ENCODE measurements at places on chromosomes 16 and 17. TPM values are rescaled to one million over a fixed set of nuclear protein-coding genes. Genes with fewer than 3 reads are reported as not detected.
A peak's percentile ranks its signal among the peaks of the same experiment; 100 is the strongest.

DNA sequence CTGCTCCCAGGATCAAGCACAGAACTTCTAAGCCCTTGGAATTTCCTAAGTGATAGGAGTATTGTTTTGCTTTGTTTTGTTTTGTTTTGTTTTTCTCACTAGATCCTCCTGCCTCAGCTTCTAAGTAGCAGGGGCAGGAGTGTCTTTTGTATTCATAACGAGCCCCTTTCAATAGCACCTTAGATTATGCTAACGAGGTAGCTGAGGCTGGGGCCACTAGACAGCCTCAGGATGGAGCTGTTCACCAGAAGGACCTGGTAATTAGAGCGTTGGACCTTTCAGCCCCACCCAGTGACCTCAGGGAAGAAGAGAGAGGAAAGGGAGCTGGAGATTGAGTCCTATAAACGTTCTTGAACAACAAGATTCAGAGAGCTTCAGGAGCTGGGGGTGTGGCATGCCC, 43.6 kb downstream of the IKZF3 start:
- H3K36me3 ChIP-seq: peaks cover 80% of the 10 kb centered on the region
- H3K27ac ChIP-seq: peak overlapping the region; percentile 76
- peaks cover 50% of the 10 kb centered on the region for H3K4me1 ChIP-seq
- H3K4me3 ChIP-seq: peak overlapping the region; percentile 5

The ENPP7 gene
- not detected for total RNA-seq

- H3K27ac ChIP-seq: no peak overlapping the region
- H3K27me3 ChIP-seq: peaks cover 59% of the 10 kb centered on the region
- DNase-seq: no peak
- no peaks in the 10 kb centered on the region for H3K36me3 ChIP-seq
Measured at GRCh38 chr16:22948058-22948602, 134.2 kb downstream of the HS3ST2 start.

The KRTAP9-8 gene
- not detected for total RNA-seq

DNA sequence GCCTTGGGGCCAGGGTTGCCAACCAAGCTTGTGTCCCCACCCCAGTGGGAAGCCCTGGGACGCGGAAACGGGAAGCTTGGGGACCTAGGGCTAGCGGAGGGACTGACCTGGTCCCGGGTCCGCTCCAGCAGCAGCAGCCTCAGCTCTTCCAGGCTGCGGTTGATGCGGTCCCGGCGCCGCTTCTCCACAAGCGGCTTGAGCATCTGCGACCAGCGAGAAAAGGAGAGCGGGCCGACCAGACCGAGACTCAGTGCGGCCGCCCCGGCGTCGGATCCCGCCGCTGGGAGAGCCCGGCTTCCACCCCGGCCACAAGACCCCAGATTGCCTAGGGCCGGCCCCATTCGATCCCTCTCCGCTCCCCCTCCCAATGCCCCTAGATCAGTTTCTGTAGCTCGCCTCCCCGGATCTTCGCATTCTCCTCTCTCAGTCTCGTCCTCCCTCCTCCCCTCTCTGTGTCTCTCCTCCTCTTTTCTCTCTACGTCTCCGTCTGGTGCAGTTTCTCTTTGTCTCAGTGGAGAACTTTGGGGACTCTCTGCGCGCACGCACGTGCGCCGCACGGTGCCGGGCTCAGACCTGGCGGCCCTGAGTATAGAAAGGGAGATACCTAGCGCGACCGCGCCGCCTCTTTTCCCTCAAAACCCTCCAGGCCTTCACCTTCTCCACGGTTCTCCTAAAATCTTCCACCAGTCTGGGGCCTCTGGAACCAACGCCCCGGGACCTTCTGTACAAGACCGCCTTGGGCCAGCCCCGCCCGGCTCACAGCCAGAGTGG, 797 bp downstream of the HES7 start:
- H3K27me3 ChIP-seq: peaks cover 68% of the 10 kb centered on the region
- DNase-seq: peak; percentile 63
- peaks cover 67% of the 10 kb centered on the region for H3K4me1 ChIP-seq
- peak overlapping the region; percentile 85 for H3K4me3 ChIP-seq

DNA sequence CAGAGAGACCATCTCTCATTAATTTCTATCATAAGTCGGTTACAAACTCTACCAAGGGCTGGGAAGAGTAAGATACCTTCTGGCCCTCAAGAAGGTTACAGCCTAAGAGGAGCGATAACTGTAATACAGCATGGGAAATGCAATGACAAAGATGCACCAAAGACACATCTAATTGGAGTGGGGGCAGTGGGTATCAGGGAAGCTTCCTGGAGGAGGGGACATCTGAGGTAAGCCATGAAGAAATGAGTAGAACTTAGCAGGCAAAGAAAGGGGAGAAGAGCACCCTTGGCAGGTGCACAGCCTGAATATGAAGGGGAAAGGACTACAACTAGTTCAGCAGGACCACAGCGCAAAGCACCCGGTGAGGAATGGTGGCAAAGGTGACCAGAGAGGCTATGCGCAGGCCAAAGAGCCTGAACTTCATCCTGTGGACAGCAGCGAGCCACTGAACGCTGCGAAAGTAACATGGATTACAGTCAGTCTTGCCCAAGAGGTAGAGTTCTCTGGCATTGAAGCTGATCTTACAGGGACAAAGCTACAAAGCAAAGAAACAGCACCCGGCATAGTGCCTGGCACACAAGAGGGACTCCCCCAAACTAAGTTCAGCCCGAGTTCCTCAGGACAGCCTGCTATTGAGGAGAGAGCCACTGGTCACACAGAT, 2.8 kb downstream of the TBC1D10B start:
- H3K4me3 ChIP-seq: peak overlapping the region; percentile 93
- peaks cover 18% of the 10 kb centered on the region for H3K36me3 ChIP-seq
- H3K27ac ChIP-seq: no peak overlapping the region
- H3K4me1 ChIP-seq: peaks cover 38% of the 10 kb centered on the region
- H3K27me3 ChIP-seq: peaks cover 4% of the 10 kb centered on the region

DNA sequence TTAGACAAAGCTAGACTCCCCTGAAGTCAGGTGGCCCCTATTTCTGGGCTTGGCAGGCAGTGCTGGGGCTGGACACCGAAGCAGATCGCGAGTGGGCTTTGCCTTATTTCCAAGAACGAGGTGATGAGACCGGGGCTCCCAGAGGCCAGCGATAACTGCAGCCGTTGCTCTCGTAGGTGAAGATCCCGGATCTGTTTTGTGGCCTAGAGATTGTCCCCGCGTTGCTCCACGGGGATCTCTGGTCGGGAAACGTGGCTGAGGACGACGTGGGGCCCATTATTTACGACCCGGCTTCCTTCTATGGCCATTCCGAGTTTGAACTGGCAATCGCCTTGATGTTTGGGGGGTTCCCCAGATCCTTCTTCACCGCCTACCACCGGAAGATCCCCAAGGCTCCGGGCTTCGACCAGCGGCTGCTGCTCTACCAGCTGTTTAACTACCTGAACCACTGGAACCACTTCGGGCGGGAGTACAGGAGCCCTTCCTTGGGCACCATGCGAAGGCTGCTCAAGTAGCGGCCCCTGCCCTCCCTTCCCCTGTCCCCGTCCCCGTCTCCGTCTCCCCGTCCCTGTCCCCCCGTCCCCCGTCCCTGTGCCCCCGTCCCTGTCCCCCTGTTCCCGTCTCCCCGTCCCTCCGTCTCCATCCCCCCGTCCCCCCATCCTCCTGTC, 1.5 kb upstream of the TBCD start:
- DNase-seq: no peak
- peak overlapping the region; percentile 52 for H3K4me3 ChIP-seq
- no peaks in the 10 kb centered on the region for H3K27me3 ChIP-seq
- peaks cover 30% of the 10 kb centered on the region for H3K36me3 ChIP-seq
- H3K4me1 ChIP-seq: peaks cover 19% of the 10 kb centered on the region

The HSD11B2 gene
- 2.8 TPM for total RNA-seq

DNA sequence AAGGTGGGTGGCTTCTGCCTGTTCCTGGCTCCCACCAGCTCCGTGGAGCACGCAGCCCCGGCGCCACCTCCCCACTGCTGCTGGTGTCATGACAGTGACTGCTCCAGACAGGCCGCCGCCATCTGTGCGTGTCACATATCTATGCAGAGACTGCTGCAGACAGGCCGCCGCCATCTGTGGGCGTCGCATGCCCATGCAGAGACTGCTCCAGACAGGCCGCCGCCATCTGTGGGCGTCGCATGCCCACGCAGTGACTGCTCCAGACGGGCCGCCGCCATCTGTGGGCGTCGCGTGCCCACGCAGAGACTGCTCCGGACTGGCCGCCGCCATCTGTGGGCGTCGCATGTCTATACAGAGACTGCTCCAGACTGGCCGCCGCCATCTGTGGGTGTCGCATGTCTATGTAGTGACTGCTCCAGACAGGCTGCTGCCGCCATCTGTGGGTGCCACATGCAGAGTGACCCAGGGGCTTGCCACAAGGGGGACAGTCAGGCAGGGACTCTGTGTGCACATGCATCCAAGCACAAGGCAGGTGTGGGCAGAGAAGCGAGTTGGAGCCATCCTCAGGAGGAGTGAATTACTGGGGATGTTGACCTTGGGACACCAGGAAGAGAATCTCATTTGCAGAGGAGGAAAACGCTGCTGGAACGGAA, 3.3 kb upstream of the FN3KRP start:
- peaks cover 11% of the 10 kb centered on the region for H3K4me1 ChIP-seq
- no peak for DNase-seq
- no peak overlapping the region for H3K27ac ChIP-seq

- H3K27me3 ChIP-seq: no peaks in the 10 kb centered on the region
- H3K27ac ChIP-seq: no peak overlapping the region
- H3K4me3 ChIP-seq: peak overlapping the region; percentile 89
Measured at GRCh38 chr17:21211825-21212479, 2.0 kb downstream of the TMEM11 start.

GRCh38 chr16:945271-946047, 25.3 kb downstream of the LMF1 start:
- peaks cover 44% of the 10 kb centered on the region for H3K36me3 ChIP-seq
- H3K4me3 ChIP-seq: no peak overlapping the region
- no peaks in the 10 kb centered on the region for H3K4me1 ChIP-seq

The MYOCD gene
- not detected for total RNA-seq

GRCh38 chr17:79145548-79145947, 70.9 kb downstream of the ENGASE start:
- H3K27me3 ChIP-seq: peaks cover 4% of the 10 kb centered on the region
- no peak overlapping the region for H3K27ac ChIP-seq
- no peaks in the 10 kb centered on the region for H3K4me1 ChIP-seq
- H3K36me3 ChIP-seq: no peaks in the 10 kb centered on the region

The CCL3 gene
- total RNA-seq: 52.7 TPM

The GP1BA gene
- total RNA-seq: not detected

DNA sequence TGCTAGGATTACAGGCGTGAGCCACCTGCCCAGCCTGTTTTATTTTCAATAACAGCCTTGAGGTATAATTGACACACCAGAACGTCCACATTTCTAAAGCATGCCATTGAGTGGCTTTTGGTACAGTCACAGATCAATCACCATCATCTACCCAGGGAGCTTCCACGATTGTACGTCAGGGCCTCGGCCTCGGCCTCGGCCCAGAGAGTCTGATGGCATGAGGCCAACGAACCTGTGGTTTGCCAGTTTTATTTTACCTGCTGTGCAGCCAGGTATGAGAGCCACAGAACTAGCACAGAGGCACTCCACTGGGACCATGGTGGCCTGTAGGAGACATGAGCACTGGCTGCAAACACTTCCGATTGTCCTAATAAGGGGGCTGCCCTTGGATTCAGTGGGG, 8.3 kb downstream of the UBALD1 start:
- no peak overlapping the region for H3K27ac ChIP-seq
- H3K4me3 ChIP-seq: no peak overlapping the region
- H3K27me3 ChIP-seq: no peaks in the 10 kb centered on the region
- H3K36me3 ChIP-seq: no peaks in the 10 kb centered on the region
- DNase-seq: no peak
- H3K4me1 ChIP-seq: no peaks in the 10 kb centered on the region

The ADAP2 gene
- total RNA-seq: 0.42 TPM

GRCh38 chr17:68954146-68954896, 871 bp downstream of the ABCA8 start:
- no peaks in the 10 kb centered on the region for H3K27me3 ChIP-seq
- no peak for DNase-seq
- no peak overlapping the region for H3K27ac ChIP-seq
- no peaks in the 10 kb centered on the region for H3K4me1 ChIP-seq

DNA sequence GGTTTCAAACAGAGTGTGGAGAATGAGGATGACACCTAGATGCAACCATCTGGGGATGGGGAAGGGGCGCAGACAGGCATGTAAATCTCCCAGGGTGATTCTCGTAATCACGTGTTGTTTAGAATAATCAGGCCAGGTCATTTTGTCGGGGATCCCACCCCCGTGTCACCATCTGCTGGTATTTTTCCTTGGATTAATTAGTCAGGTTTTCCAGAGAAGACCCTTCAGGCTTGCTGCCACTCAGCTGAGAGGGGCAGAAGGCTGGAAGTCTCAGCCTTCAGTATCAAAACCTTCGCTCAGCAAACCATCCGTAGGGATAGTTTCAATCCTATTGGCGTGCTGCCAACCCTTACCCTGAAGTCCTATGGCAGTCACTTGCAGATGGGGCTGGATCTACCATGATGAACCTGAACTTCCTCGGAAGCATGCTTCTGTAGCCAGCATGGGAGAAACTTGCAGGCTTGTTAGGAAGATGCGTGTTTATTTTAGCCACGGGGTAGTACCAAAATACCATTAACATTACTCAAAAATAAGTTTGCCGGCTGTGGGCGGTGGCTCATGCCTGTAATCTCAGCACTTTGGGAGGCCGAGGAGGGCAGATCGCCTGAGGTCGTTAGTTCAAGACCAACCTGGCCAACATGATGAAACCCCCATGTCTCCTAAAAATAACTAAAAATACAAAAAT, 7.5 kb upstream of the ADCY9 start:
- H3K4me3 ChIP-seq: no peak overlapping the region
- H3K27me3 ChIP-seq: peaks cover 3% of the 10 kb centered on the region
- H3K27ac ChIP-seq: no peak overlapping the region
- DNase-seq: no peak
- no peaks in the 10 kb centered on the region for H3K4me1 ChIP-seq
- no peaks in the 10 kb centered on the region for H3K36me3 ChIP-seq

DNA sequence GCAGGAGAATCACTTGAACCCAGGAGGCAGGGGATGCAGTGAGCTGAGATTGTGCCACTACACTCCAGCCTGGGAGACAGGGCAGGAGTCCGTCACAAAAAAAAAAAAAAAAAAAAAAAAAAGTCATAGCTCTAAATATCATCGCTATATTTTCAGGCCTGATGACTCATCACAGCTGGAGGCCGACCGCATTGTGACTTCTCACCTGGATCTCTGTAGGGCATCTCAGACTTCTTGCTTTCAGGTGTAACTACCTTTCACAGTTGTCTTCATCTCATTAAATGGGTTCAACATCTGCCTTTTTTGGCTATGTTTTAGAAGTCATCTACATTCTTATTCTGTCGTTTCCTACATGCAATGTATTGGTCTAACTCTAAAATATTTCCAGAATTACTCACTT, 353.1 kb upstream of the MON1B start:
- no peaks in the 10 kb centered on the region for H3K27me3 ChIP-seq
- no peak for DNase-seq
- H3K4me1 ChIP-seq: no peaks in the 10 kb centered on the region

The TCAP gene
- 0.78 TPM for total RNA-seq

GRCh38 chr17:78219396-78220150, 5.5 kb downstream of the BIRC5 start:
- H3K27me3 ChIP-seq: no peaks in the 10 kb centered on the region
- no peak overlapping the region for H3K27ac ChIP-seq
- DNase-seq: no peak
- no peak overlapping the region for H3K4me3 ChIP-seq

GRCh38 chr16:57013229-57013628, 23.9 kb downstream of the NLRC5 start:
- peak overlapping the region; percentile 98 for H3K27ac ChIP-seq
- H3K4me3 ChIP-seq: peak overlapping the region; percentile 40
- H3K27me3 ChIP-seq: no peaks in the 10 kb centered on the region
- no peak for DNase-seq

The NUPR1 gene
- total RNA-seq: not detected

The ICAM2 gene
- total RNA-seq: 52.9 TPM

- H3K27ac ChIP-seq: no peak overlapping the region
- peaks cover 4% of the 10 kb centered on the region for H3K36me3 ChIP-seq
- peaks cover 3% of the 10 kb centered on the region for H3K4me1 ChIP-seq
- no peak for DNase-seq
- no peaks in the 10 kb centered on the region for H3K27me3 ChIP-seq
- H3K4me3 ChIP-seq: no peak overlapping the region
Measured at GRCh38 chr16:48272837-48273421, 25.6 kb upstream of the ABCC11 start.

All from activated naive CD8-positive, alpha-beta T cell treated with anti-CD3 and anti-CD28 coated beads for 36 hours (primary cell).